ENCODE measurements at places on chromosomes 3 and 15.

DNA sequence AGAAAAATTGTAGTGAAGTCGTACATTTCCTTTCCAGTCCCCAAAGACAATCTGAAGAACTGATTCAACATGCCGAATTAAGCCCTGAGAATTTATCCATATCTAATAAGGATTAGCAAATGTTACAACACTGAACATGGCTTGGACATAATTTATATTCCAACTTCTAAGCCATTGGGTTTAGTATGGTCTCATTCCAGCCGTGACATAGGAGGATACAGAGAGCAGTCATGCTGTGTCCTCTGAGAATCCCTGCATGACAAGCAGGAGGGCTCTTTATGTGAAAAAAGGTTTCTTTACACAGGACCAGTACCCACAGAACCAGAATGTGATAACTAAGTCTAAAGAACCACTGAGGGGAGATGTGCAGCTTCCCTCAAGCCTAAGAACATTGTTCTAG, 231.9 kb upstream of the WNT5A start:
- no peak for DNase-seq

GRCh38 chr3:163779396-163780344, 1298.6 kb downstream of the SI start:
- DNase-seq, result no peak

GRCh38 chr15:48631176-48631770, 14.2 kb downstream of the FBN1 start:
- no peak for DNase-seq

- no peak for DNase-seq
Observed at GRCh38 chr15:31503256-31503655, 176.6 kb downstream of the KLF13 start.

- no peak for DNase-seq
Observed at GRCh38 chr3:18946524-18946923, 201.8 kb upstream of the KCNH8 start.

DNA sequence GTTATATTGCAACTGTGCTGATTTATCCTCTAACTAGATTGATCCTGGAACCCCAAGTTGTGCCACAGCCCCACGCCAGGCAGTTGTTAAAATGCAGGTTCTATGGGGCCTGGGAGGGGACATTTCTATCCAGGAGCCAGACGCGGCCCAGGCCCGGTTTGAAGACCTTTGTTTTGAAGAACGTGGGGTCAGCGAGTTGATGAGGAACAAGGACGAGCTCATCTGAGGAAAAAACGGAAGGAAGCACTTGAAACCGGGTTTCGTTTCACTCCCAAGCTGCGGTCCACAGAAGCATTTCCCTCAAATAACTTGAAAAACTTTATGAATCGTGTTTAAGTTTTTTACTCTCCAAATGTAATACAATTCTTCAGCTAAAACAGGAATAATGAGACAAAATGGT, 76.4 kb downstream of the CHSY1 start:
- no peak for DNase-seq

- no peak for DNase-seq
Observed at GRCh38 chr3:170180079-170180907, 1.2 kb downstream of the PHC3 start.

Data from activated naive CD4-positive, alpha-beta T cell treated with anti-CD3 and anti-CD28 coated beads, Interleukin-2, amount 50 U/mL, for 16 hours (primary cell).